ENCODE measurements at places on chromosomes 6 and 20.

DNA sequence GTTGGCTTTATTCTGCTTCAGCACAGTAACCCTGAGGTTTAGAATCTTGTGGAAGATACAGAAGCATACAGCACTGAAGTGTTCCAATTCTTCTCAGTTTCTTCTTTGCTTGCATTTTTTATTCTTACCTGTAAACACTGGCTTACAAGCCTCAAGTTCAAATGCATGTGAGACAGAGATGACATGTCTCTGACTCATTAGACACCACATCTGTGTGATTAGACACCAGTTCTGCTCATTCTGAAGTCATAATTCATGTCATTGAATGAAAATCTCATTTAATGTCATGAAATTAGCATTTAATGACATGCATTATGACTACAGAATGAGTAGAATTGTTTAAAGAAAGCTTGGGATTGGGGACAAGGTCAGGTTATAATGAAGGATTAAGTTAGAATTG lies 5.8 kb downstream of the GZF1 start:
- DNase-seq, result no peak

GRCh38 chr20:56795492-56795891 lies 166.4 kb downstream of the TFAP2C start:
- DNase-seq, result no peak

- DNase-seq, result no peak
Measured at GRCh38 chr6:128605961-128606360, 85.6 kb upstream of the PTPRK start.

GRCh38 chr6:47303342-47303741 lies 6.4 kb downstream of the TNFRSF21 start:
- no peak for DNase-seq

DNA sequence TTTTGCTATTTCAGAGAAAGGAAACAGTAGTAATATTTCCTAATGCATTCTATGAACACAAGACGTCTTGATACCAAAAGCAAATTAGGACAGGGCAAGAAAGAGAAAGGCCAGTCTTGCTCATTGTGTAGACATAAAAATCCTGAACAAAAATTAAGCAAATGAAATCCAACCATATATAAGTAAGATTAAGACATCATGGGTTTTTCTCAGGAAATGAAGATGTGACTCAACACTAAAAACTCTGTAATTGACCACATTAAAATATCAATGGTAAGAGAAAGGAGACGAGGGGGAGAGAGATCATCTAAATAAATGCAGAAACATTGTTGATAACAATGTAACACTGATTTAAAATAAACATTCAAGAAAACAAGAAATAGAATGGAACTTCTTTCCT lies 205.4 kb downstream of the SOD2 start:
- DNase-seq, result no peak

- no peak for DNase-seq
Measured at GRCh38 chr6:110781522-110782214, 33.6 kb downstream of the CDK19 start.

DNA sequence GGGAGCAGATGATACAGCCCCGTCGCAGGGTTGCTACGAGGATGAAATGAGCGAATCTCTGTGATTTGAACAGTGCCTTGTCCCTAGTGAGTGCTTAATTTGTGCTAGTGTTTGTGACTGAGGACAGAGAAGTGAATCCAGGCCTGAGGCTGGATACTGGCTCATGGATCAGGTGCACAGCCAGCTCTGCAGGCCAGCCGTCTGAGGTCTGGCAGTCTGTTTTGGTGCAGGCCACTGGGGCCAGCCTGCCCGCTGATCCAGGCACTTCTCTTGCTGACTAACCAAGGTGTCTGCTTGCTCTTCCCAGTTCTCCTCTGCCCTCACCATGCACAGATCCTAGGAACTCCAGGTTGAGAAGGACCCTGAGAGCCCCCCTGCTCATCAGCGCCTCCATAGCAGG lies 181.0 kb downstream of the LRFN2 start:
- DNase-seq, result no peak

DNA sequence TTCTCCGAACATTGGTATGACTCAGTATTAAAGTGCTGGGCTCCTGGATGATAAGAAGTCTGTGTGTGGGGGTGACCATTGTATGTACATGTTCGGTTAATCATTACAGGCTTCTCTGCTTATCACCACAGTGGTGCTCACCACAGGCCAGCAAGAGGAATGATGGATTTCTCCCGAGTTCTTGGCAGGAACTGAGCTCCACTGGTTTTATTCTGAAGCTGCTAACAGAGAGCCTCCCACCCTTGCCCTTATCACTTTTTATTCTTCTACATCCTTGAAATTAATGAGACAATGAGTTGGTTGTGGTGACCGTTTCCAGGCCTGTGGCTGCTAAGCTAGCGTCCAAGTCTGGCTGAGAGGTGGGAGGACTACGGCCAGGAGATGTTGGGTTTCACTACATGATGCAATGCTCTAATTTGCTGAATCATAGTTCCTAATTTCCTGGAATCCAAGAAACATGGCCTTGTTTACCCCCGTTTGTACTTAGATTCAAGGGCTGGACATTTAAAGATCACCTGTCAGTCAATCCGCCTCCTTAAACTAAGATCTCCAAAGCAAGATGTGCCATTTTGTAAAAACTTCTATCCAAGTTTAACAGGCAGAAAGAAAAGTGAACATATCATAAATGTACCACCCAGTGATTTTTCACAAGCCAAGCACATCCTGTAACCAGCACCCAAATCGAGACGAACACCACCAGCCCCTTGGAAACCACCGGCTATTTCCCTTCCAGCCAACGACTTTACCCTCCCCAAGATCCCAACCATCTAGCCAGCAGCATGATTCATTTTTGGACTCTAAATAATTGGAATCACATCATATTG lies 172.5 kb downstream of the FOXA2 start:
- DNase-seq, result no peak

DNA sequence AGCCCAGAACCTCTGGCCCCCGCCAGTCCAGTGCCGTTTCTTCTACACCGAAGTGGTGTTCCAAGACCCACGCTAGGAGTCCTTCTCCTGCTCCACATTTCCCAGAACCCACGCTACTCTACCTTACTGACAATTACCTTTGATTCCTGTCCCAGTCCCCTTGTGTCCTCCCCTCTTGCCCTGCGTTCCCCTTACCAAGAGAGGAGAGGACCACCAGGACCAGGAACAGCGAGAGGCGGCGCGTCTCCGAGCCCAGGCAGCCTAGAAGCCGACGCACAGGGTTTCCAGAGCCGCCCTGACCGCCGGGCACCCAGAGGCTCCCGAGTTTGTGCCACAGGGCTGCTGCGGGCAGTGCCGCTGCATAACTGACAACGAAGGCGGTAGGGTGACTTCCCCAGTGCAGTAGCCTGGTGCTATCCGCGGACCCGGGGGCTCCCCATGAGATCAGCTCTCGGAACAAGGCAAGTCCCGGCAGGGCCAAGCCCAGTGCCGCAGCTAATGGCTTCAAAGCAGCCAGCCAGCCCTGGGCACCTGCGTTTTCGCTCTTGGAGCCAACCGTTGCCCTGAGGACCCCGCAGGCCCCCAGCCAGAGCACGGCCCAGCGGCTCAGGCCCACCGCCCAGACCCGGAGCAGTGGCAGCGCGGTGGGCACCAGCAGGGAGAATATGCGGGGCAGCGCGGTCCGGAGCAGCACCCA lies 512 bp downstream of the TAP1 start:
- no peak for DNase-seq

- no peak for DNase-seq
Measured at GRCh38 chr6:126949786-126950185, 168.7 kb upstream of the RSPO3 start.

- DNase-seq, result no peak
Measured at GRCh38 chr6:42152024-42152423, 9.6 kb upstream of the C6orf132 start.

DNA sequence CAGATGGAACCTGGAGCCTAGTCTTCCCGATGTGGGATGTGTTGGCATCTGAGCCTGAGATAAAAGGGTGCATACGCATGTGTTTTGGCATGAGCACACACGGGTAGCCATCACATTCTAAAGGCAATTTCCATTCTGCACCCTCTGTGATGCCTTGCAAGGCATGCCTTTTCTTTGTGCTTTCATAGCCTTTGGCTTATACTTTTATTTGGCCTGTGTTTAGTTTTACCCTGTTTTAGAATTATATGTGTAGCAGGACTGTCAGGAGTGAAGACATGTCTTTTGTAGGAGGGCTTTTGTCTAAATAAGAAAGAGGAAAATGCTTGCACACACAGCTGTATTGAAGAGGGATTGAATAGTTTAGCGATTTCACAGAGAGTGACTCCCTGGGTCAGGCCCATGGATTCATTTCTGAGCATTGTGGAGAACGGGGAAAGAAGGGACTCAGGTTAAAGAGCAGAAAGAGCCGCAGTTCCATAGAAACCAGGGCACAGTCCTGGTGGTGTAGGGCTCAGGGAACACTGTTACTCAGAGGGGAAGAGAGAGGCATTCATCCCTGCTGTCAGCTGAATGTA lies 530.2 kb downstream of the DHX35 start:
- no peak for DNase-seq

GRCh38 chr6:2798586-2799134 lies 33.5 kb downstream of the WRNIP1 start:
- no peak for DNase-seq

GRCh38 chr6:73803562-73804241 lies 107.7 kb downstream of the CD109 start:
- peak; percentile 77 for DNase-seq

GRCh38 chr20:37729452-37729851 lies 35.6 kb downstream of the CTNNBL1 start:
- DNase-seq, result no peak

DNA sequence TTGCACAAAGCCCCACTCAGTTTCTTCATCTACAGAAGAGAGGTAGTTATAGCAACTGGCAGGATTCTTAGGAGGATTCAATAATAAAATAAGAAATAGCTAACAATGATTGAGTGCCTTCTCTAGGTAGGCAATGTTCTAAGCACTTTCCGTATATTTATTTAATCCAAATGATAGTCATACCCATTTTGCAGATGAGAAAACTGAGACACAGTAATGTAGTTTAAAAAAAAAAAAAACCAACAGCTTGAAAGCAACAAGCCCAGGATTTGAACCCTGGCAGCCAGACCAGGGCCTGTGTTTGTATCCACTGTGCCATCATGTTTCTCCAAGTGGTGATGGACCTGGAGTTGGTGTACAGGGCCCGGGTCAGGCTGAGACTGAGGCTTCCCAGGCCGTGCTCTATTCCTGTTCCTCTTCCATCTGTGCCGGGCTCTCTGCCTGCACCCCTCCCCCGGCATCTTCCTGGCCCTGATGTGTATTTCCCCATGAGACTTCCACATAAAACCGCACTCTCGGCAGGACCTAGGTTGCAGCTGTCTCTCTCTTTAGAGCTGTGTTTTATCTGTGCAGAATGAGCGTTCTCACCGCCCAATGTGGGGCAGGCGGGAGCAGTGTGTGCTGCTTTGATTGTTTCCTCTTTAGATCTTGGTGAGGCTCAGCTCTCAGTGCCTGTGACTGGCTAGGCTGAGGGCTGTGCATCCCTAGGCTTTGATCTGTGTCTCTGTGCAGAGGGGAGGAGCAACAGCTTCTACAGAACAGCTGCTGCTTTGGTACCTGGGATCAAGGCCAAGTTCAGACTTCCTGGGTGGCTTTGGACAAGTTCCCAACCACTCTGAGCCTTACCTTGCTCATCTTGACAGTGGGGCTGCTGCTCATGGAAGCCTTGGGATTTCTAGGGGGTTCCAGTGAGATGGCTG lies 49.5 kb downstream of the TOX2 start:
- DNase-seq, result no peak

- no peak for DNase-seq
Measured at GRCh38 chr6:126516411-126516810, 176.5 kb downstream of the CENPW start.

GRCh38 chr6:48289841-48290240 lies 178.8 kb upstream of the PTCHD4 start:
- no peak for DNase-seq

GRCh38 chr20:23308908-23309307 lies 41.7 kb upstream of the NXT1 start:
- DNase-seq, result no peak

- DNase-seq, result no peak
Measured at GRCh38 chr20:45920462-45921336, 8.7 kb upstream of the PLTP start.

GRCh38 chr6:90544081-90544480 lies 42.8 kb downstream of the MAP3K7 start:
- DNase-seq, result no peak

GRCh38 chr20:2405693-2406065 lies 25.0 kb downstream of the TGM6 start:
- DNase-seq, result no peak
